Brain (organoid and tissue), 16 donors: ENCODE measurements at places on chromosomes 3 and 15.

DNA sequence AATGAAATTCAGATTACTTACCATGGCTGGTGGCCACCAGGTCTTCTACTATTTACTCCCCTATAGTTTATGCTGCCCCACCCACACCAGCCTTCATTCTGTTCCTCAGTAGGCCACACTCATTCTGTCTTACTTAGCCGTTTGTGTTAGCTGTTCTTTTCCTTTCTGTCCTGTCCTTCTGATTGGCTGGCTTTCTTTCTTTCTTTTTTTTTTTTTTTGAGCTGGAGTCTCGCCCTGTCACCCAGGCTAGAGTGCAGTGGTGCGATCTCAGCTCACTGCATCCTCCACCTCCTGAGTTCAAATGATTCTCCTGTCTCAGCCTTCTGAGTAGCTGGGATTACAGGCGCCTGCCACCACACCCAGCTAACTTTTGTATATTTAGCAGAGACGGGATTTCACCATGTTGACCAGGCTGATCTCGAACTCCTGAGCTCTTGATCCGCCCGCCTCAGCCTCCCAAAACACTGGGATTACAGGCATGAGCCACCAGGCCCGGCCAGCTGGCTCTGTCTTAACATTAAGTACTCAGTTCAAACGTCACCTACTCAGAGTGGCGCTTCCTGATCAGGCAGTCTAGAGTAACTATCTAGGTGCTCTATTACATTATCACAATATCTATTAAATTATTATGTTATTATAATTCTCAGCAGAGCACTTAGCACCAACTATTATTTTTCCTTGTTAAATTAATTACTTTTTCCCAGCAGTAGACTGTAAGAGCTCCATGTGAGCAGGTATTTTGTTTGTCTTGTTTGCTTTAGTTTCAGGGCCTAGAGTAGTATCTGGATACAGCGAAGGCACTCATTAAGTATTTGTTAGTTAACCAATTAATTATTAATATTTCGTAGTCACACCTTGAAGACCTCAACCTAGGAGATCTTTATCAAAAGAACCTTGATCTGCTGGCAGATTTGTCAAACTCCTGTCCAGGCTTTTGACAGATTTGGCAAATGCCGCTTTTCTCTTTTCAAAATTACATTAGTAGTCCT, 6.4 kb downstream of the CMSS1 start:
- no peak for DNase-seq

- DNase-seq: peak; percentile 29
Observed at GRCh38 chr3:107142786-107143575, 234.3 kb upstream of the CCDC54 start.

DNA sequence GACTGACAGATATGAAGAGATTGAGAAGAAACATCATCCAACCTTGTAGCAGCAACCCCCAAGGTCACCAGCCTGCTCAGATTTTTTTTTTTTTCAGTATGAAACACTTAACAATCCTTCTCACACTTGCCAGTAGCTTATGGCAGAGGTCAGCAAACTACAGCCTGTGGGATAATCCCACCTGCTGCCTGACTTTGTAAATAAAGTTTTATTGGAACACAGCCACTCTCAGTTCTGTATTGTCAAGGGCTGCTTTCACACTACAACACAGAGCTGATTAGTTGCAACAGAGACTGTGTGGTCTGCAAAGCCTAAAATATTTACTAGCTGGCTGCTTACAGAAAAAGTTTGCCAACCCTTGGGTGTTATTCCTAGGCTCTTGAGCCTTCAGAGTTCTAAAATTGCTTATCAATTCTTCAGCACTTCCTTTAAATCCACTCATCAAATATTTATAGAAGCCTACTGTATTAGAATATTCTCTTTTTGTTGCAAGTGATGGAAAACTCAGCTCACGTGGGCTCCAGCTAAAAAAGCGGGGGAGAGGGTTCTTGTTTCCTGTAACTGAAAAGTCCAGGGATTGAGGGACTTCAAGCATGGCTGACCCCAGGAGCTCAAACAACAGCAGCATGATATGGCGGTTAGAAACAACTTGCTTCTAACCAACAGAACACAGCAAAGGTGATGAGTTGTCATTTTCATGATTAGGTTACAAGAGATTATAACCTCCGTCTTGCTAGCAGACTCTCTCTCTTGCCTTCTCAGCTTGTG, 246.1 kb downstream of the SHQ1 start:
- DNase-seq: no peak

DNA sequence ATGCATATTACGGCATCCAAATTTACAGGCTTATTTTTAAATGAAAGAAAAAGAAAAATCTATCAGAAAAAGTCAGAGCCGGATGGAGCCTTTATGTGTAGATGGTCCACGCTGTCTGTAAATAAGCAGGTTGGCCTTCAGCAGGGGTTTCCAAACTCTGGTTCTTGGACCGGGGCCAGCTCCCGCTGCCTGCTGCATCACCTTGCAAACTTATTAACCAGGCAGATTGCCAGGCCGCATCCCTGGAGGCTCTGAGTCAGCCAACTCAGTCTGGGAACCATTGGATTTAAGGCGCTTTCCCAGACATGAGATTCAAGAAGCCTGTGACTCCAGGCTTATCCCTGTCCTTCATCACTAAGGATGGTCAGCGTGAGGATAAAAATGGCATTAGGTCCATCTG, 212.4 kb downstream of the OPA1 start:
- peak; percentile 73 for DNase-seq

DNA sequence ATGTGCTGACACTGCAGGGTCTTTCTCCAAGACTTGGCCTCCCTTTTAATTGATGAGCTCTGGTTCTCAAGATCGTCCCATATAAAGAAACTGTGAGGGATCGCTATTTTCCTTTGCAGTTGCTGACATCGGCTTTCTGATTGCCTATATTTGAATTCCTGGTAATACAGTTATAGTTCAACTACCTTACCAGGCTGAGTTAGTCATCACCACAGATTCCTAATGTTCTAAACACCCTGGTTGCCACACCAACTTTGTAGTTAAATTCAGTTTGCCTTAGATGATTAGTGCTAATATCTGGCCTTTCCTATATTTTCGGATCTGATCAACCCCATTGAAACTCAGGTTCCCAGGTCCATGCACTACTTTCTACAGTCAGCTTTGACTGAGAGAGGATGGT, 125.0 kb downstream of the GMNC start:
- no peak for DNase-seq

GRCh38 chr15:64058279-64058678, 12.0 kb upstream of the DAPK2 start:
- DNase-seq: no peak

GRCh38 chr3:161673866-161674265, 177.3 kb downstream of the OTOL1 start:
- no peak for DNase-seq

DNA sequence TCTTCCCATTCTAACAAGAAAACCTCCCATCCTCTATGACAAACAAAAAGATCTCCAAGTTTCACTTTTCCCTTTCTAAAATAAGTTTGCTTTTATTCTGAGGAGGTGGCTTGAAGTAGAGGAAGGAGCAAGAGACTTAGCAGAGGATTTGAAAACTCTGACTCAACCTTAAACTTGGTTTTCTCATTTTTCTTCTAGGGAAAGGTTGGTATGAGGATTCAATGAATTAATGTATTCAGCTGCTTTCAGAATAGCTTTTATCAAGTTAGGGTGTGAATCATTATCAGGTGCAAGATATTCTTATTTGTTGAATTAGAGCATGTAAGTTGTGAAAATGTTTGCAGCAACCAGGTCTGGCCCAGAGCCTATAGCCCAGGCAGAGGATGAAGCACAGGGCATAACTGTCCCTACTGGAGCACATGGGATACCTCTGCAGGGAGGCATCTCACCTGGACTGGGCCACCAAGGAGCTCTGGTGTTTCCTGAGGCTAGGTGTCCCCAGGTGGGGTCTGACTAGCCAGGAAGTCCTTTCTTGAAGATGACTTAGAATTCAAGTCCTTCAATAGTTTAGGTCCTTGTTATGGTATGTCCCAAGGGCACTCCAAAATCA, 42.3 kb downstream of the SATB1 start:
- DNase-seq: no peak

DNA sequence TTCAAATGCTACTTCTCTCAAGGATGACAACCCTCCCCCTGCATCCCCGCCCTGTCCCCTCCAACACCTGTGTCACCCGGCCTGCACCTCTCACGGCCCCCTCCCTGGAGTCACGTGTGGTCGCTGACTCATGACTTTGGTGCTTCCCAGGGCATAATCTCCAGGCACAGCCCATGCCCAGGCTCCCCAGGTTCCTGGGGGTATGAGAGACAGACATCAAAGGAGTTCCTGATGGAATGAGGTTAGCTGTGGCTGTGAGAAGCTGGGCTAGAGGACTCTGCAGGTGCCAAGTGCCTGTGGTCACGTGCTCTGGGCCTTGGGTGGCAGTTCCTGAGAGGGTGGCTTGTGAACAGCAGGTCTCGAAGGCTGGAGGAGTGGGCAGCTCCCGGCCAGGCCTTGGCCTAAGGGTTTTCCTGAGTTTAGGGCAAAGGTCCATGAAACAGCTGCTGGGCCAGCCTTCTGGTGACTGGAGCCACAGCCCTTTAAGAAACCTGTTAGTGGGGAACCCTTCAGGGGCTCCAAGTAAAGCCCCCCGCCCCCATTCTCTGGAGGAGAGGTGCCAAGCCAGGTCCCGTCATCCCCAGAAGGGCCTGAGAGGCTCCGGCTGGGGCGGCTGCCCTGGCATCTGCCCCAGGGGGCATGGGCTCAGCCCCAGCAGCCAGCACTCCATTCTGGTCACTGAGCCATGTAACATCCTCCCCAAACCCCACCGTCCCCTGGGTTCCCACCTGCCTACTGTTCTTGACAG, 230.0 kb downstream of the XXYLT1 start:
- DNase-seq: no peak

- no peak for DNase-seq
Observed at GRCh38 chr15:51139091-51139490, 44.4 kb upstream of the TNFAIP8L3 start.

DNA sequence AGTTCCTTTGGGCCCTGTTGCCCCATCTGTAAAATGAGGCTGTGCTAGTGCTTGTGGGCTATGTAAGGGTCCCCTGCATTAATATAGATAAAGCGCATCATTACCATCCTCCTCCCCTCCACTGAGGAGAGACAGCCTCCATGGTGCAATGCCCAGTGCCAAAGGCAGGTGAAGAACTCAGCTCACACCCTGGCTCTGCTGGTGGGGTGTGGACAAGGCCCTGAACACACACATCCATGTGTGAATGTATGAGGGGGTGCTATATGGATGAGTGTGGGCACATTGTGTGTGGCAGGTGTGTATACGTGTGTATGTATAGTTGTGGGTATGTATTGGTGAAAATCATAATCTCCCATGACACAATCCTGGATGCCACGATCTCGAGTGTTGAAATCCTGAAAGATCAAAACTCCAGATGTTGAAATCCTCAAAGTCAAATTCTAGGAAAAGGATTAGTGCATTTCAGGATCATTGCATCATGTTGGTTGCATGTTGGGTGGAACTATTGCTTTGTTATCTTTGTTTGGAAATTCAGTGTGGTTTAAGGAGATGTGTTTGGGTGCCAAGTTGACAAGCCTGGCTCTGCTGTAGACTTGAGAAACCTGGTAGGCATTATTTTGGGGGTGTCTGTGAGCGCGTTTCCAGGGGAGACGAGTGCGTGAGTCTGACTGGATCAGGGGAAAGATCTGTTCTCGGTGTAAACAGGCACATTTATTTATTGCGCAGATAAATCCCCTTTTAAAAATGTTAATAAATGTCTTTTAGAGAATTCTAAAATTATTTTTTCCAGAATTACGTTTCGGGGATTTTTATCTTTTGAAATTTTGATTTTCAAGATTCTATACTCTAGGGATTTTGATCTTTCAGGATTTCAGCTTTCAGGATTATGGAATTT, 42.0 kb upstream of the SEC61A1 start:
- DNase-seq: no peak

- no peak for DNase-seq
Observed at GRCh38 chr3:115651087-115651486, 27.8 kb downstream of the GAP43 start.

- DNase-seq: no peak
Observed at GRCh38 chr3:180311242-180311641, 274.5 kb upstream of the PEX5L start.

DNA sequence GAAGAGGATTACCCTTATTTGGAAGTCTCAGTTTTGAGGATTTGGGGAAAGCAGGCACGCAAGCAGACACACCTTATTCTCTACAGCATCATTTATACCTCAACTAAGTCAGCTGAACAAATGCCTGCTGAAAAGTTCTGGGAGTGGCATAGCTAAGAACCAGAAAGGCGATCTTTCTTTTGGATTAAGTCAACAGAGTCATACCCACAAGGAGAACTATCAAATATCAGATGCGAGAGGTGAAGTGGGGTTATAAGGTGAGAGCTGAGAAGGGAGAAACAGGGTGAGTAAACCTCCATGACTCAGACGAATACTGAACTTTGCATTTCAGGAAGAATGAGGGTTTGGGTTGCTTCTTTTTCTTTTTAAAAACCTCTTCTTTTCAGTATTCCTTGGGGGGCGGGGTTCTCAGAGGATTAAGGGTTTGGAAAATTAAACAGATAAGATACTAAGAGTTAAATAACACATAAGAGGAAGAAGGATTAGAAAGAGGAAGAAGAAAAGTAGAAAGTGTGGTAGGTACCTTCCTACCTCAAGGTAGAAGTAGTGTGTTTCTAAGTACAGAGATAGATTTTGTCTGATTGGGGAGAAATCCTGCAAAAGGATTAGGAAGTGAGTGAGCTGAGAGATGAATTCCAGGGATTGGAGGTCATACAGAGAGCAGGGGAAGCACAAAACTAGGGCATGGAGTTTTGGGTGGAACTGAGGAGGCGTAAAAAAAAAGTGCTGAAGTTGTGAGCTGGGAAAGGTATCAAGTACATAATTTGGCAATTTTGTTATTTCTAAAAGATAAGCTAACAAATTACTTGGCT, 41.3 kb upstream of the ICE2 start:
- DNase-seq: no peak

GRCh38 chr15:89649013-89649625, 6.1 kb downstream of the KIF7 start:
- no peak for DNase-seq

DNA sequence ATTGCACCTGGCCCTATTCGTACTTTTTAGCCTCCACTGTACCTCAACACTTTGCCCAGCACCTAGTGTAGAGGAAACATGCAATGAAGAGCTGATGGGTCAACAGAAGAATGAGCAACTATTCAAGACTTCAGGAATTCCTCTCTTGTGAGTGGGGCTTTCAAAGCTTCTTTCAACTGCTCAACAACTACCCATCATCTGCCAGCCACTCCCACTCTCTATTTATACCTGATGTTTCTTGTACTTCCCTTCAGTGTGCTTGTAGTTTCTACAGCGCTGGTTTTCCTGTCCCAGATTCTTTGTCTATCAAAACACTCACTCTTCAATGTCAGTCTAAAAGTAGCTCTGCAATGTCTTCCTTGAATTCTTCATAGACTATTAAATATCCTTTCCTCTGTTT, 168.3 kb upstream of the LPP start:
- no peak for DNase-seq

GRCh38 chr15:79682285-79682684, 214.5 kb downstream of the MTHFS start:
- peak; percentile 33 for DNase-seq

- no peak for DNase-seq
Observed at GRCh38 chr3:48064292-48064829, 48.1 kb upstream of the MAP4 start.
